ENCODE measurements at places on chromosomes 3 and 15. TPM values are rescaled to one million over a fixed set of nuclear protein-coding genes. Genes with fewer than 3 reads are reported as not detected.

SAMD7 gene
- not detected for total RNA-seq

GPR62 gene
- 0.52 TPM for total RNA-seq

LSM3 gene
- total RNA-seq = 14.6 TPM

SNX33 gene
- total RNA-seq = 8.4 TPM

MYEF2 gene
- total RNA-seq = 3.7 TPM

ARPIN gene
- 13.0 TPM for total RNA-seq

CYP1A2 gene
- not detected for total RNA-seq

ISLR2 gene
- 2.1 TPM for total RNA-seq

C3orf22 gene
- total RNA-seq = under 0.01 TPM

CFAP91 gene
- total RNA-seq = under 0.01 TPM

ADAMTS17 gene
- total RNA-seq = 5.7 TPM

PTH1R gene
- 9.4 TPM for total RNA-seq

FSD2 gene
- total RNA-seq = 26.6 TPM

KNG1 gene
- total RNA-seq = 0.52 TPM

AADAC gene
- 1.6 TPM for total RNA-seq

AP3B2 gene
- not detected for total RNA-seq

METTL6 gene
- 42.3 TPM for total RNA-seq

CCDC33 gene
- total RNA-seq = 0.52 TPM

SERINC4 gene
- total RNA-seq = under 0.01 TPM

ZKSCAN7 gene
- total RNA-seq = 15.7 TPM

EXD1 gene
- not detected for total RNA-seq

BNC1 gene
- total RNA-seq = 1.6 TPM

LRTM1 gene
- 106 TPM for total RNA-seq

TF gene
- 3.1 TPM for total RNA-seq

MASP1 gene
- 5.7 TPM for total RNA-seq

ALDH1L1 gene
- total RNA-seq = 2.6 TPM

MIX23 gene
- 27.7 TPM for total RNA-seq

HPS3 gene
- total RNA-seq = 6.3 TPM

TMEM45A gene
- 15.7 TPM for total RNA-seq

PRR20G gene
- not detected for total RNA-seq

IGF2BP2 gene
- 26.6 TPM for total RNA-seq

FBXL22 gene
- total RNA-seq = 17.7 TPM
